Activated naive CD8-positive, alpha-beta T cell treated with anti-CD3 and anti-CD28 coated beads, Interleukin-2, amount 50 U/mL, for 16 hours (primary cell): ENCODE measurements at places on chromosomes 6 and 20.

GRCh38 chr6:112443179-112444065, 96.3 kb downstream of the RFPL4B start:
- DNase-seq = no peak

GRCh38 chr20:63114693-63115311, 101.1 kb downstream of the YTHDF1 start:
- no peak for DNase-seq

DNA sequence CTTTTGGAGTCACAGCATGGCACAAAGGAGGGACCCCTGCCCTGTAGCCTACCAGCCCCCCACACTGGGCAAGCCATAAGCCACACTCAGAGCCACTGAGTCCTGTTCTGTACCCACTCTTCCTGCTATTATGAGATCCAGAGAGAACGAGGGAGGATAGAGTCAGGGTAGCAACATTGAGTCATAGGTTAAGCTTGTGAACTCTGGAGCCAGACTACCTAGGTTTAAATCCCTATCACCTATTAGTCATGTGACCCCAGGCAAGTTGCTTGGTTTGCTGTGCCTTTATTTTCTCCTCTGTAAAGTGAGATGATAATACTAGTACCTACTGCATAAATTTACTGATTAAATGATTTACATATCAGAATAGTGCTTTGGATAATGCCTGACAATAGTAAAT, 540 bp downstream of the CNBD2 start:
- no peak for DNase-seq

DNA sequence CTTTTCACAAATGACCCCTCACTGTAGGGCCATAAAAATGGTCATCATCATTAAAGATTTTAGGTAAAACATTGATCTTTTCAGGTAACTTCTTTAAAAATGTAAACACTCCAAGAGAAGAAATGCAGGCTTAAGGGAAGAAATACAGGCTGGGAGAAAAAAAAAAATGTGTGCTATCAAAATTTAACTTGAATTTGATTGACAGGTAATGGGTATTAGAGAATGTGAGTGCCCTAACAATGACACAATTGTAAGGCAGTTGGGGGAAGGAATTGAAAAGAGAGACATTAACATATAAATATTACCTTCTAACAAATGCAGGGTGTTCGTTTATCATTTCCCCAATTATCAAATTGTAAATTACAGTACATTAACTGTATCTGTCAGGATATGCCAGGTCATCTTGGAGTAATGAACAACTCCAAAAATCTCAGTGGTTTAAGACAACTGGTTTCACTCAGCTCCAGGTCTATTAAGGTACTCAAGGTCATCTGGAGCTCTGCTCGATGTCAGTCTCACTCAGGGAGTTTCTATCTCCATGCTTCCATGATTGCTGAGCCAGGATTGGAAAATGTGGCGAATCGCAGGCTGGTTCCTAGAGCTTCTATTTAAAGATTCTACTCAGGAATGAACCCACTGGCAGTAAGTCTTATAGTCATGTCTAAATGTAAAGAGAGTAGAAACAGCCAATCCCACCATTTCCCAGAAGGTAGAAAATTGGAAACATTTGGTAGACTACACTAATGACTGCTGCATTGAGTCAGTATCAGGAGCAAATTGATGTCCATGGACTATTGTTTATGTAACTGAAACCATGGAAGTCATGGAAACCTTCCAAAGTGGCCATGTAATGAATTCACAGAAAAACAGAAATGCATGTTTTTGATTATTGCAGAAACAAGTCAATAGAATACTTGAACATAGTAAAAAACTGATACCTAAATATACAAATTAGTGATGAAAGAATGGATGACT, 55.6 kb downstream of the FRK start:
- no peak for DNase-seq

DNA sequence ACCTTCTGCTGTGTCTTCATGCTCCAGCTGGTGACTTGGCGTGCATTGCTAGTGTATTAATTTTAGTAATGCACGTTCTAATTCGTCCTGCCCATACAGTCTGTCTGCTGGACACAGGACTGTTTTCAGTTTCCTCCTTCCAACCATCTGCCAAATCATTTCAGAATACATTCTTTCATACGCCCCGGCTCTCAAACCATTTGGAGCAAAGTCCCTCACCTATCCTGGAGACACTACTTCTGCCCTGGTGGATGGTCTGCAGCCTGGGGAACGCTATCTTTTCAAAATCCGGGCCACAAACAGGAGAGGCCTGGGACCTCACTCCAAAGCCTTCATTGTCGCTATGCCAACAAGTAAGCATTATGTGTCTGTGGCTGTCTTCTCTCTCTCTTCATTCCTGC, 60.5 kb downstream of the FNDC1 start:
- no peak for DNase-seq
